ENCODE measurements at places on chromosomes 4 and X.

DNA sequence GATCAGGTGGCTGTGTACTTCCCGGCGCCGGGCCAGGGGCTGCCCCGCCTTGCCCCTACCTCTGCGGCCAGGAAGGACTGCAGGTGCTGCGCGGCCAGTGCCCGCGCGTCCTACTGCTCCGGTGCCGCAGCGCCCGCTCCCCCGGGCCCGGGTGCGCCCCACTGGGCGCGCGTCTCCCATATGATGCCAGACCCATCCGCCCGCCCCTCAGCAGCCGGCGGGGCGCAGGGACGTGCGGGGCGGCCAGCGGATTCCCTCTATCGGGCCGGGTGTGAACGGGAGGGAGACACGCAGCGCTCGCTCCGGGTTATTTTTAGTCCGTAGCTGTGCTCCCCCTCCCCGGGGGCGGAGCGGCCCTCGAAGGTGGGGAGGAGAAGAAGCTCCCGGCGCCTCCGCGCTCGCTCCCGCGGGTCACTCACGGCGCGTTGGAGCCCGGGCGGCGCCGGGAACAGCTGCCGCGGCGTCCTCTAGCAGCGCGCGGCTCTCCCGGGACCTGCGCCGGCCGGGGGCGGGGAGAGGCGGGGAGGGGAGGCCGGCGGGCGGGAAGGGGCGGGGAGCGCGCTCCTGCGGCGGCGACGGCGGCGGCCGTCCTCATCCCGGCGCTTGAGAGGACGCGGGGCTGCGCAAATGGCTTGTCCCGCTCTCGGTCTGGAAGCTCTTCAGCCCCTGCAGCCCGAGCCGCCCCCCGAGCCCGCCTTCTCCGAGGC, 103.6 kb downstream of the UCHL1 start:
- peak; percentile 89 for DNase-seq

- peak; percentile 65 for DNase-seq
Measured at GRCh38 chr4:152072001-152072485, 311.2 kb upstream of the GATB start.

GRCh38 chrX:23616361-23616760, 50.9 kb upstream of the PRDX4 start:
- no peak for DNase-seq

- no peak for DNase-seq
Measured at GRCh38 chr4:107683873-107684272, 36.2 kb downstream of the PAPSS1 start.

- no peak for DNase-seq
Measured at GRCh38 chrX:54530357-54530900, 410 bp downstream of the GNL3L start.

DNA sequence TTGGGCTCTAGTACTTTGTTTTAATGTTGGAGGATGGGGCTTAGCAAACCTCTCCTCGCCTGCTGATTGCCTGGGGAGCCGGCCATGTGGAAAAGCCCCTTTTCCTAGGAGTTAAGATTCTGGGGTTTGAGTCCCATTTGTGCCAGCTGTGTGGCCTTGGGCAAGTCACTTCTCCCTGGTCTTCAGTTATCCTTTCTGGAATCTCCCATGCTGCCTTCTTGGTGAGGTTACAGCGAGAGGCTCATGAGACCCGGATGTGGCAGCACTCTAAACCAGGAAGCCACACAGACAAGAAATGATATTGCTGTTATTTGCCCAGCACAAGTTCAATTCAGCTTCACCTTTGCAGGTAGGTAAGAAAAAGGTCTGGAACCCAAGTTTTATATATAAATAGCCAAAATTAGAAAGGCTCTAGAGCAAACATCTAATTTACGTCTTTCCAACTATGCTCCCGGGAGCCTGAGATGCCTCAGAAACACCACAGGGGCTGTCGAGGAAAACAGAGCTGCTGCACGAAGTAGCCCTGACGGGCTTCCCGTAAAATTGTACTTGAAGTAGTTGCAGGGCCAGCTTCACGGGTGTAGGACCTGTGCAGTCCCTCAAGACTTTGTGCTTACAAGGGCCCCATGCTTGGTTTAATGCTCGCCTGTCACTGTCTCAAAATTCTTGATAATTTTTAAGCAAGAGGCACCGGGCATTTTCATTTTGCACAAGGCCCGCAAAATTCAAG, 8.3 kb upstream of the SASH3 start:
- no peak for DNase-seq

DNA sequence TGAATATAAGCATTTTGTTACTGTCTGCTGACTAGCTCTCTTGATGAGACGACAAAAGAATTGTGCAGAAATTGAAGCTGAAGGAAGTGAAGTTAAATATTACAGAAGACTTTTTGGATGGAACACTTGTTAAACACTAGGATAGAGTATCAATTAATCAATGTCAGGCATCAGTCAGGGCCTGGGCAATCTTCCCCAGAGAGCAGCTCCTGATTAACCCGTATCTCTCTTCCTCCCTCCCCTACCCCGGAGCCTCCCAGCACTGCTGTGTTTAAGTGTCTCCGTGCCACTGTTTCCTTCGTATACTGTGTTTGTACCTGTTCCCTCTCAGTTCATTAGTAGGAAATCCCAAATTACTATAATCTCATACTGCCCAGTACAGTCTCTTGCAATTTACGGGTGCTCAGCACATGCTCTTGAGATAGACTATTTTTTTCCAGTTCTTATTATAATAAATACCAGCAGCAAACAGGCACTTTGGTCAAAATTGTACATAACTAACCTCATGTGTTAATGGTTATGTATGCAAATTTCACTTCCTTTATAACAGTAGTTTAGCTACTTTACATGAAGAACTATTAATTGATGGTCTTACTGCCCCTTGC, 765.7 kb upstream of the FTHL17 start:
- DNase-seq, result no peak

DNA sequence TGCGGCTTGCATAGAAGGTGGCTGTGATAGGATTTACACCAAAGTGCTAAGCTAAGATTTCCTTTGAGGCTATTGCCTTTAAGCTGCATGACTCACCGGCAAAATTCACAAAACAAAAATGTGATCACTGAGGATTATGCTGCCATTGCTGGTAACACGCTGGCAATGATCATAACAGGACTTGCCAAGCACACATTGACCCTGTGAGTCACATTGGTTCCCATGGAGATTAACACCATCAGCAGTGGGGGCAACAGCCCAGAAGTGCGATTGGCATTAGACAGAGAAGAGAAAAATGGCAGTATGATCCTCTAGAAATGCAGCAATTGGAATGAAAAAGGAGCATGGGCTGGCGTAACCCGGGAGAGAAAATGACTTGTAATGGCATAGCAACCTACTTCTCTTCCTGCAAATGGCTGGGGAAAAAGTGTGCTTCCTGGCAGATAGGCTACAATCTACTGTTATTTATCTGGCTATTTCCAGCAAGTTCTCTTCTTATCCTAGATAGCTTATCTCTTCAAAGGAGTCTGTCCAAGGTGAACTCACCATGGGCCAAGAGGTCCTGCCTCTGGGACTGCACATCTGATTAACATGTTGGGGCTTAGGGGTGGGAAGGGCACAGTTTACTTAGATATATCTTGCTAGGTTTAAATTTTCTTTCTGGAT, 314.2 kb upstream of the IGFBP7 start:
- DNase-seq, result no peak

GRCh38 chr4:53764761-53765490, 173.6 kb upstream of the LNX1 start:
- no peak for DNase-seq

GRCh38 chr4:1082215-1083182, 30.9 kb downstream of the RNF212 start:
- no peak for DNase-seq

DNA sequence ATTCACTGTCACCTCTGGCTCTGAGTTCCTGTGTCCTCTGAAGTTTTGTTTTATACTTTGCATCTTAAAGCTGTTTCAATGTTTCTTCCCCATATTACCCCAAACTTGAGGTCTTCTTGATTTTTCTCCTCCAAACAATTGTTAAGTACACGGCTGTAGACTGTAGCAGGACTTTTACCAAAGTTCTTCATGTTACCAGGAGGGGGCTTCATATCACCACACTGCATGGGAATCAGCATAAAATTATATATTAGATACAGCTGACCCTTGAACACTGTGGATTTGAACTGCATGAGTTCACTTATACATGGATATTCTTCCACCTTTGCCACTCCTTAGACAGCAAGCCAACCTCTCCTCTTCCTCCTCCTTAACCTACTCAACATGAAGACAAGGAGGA, 56.6 kb downstream of the SPATA18 start:
- no peak for DNase-seq

DNA sequence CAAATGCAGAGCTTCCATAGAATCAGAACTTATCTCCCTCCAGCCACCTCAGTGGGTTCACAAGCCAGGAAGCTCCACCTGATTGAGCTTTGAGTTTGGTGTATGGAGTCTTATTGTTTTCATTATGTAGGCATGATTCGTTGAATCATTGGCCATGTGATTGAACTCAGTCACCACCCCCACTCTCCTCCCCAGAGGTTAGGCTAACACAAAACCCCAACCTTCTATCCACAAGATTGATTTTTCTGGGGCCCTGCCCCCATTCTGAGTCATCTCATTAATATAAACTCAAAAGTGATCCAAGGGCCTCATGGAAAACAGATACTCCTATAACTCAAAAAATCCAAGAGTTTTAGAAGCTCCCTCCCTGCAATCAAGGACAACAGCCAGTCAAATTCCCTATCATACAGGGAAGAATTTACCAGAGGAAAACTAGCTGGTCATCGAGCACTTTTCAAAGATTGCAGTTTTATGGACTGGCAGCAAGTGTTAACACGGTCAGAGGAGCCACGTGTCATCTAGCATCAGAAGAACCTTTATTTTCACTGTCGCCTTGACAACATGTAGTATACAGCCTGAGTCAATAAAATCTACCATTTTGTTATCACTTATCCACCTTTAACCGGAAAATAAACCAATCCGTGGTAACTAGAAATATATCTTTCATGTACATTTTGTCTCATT, 35.9 kb upstream of the GUCY1B1 start:
- no peak for DNase-seq

DNA sequence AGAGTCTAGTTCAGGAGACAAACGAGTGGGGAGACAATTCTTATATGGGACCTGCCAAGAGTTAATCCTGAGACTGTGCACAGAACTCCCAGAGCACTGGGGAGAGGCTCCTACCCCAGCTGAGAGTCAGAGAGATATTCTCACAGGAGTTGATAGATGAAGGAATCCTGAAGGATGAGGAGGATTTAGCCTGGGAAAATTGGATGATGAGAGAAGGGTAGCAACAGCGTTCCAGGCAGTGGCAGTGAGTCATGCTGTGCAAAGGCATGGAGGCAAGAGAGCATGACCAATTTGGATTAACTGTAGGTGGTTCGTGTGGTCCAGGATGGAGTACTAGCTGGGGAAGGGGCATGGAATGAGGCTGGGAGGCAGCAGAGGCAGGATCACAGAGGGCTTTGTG, 318.6 kb downstream of the LDB2 start:
- DNase-seq, result no peak

DNA sequence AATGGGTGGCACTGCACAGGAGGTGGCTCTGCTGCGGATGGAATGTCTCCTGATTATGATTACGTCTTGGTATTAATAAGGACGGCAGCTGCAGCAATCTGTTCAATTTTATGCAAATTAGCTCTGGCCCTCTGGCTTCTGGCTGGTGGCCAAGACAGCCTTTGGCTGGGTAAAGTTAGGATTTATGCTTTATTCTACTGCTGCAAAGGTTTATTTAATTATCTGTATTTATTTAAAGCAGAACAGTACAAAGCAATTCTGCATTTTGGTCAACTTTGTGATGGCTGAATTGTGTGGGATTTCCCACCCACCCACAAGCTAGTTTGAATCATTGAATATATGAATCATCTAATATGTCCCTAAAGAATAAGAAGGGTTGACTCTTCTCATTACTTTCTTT, 745.6 kb upstream of the FAM241A start:
- peak; percentile 34 for DNase-seq

DNA sequence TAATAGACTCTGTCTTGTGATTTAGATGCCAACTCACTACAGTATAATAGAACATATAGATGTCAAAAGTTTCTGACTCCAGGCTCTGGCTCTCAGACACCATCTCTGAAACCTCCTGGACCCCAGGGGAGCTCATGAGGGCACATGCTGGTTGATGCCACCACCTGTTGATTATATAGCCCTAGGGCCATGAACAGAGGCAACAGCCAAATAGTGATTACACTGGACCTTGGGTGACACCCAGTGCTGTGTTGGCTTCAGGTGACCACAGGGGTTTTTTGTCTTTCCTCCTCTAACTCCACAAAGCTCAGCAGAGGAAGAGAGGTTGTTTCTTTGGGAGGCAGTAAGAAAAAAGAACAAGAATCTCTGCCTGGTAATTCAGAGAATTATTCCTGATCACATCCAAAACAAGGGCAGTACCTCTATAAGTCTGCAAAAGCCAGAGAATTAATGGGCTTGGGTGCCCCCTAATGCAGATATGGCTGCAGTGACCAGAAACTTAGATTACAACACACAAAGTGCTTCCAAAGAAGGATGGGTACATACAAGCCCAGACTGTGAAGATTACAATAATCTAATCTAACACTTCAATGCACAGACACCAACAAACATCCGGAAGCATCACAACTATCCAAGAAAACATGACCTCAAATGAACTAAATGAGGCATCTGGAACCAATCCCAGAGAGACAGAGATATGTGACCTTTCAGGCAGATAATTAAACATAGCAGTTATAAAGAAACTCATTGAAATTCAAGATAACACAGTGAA, 1920.6 kb downstream of the ARAP2 start:
- DNase-seq, result no peak

DNA sequence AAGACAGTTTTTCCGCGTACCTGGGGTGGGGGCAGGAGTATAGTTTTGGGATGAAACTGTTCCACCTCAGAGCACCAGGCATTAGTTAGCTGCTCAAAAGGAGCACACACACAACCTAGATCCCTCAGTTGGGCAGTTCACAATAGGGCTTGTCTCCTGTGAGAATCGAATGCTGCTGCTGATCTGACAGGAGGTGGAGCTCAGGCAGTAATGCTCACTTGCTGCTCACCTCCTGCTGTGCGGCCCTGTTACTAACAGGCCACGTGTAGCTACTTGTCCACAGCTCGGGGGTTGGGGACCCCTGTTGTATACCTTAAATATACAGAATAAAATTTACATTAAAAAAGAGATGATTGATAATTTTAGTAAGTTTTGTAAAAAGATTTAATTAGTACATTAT, 191.5 kb downstream of the SLC7A11 start:
- no peak for DNase-seq

GRCh38 chr4:159922119-159922518, 819.2 kb downstream of the RAPGEF2 start:
- DNase-seq, result no peak

GRCh38 chr4:185471235-185472102, at the start of gene CCDC110:
Gene CCDC110 (minus strand): TSS chr4:185471733. CDS start chr4:185471683, 50 bp downstream.
- peak; percentile 97 for DNase-seq

Data from heart left ventricle (tissue), 16 donors.